T-helper 1 cell (primary cell): ENCODE measurements at places on chromosomes 3 and 15.

- no peak for DNase-seq
Observed at GRCh38 chr3:118977118-118977517, 57.5 kb downstream of the IGSF11 start.

- DNase-seq, result no peak
Observed at GRCh38 chr3:55242921-55243320, 244.2 kb downstream of the WNT5A start.

GRCh38 chr3:109195815-109196214 is 59.3 kb downstream of the C3orf85 start:
- no peak for DNase-seq

DNA sequence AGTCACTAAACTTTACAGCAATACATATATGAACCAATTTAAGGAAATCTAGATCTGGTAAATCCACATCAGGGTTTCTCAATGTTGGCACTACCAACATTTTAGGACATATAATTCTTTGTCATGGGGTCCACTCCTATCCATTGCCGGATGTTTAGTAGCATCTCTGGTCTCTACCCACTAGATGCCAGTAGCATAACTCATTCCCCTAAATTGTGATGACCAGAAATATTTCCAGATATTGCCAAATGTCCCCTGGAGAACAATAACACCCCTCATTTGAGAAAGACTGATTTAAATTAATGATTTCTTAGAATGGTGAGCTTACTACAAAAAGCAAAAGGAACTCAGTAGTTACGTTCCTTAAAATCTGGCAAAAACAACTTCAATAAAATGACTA is 23.1 kb upstream of the ANKRD28 start:
- DNase-seq, result no peak

DNA sequence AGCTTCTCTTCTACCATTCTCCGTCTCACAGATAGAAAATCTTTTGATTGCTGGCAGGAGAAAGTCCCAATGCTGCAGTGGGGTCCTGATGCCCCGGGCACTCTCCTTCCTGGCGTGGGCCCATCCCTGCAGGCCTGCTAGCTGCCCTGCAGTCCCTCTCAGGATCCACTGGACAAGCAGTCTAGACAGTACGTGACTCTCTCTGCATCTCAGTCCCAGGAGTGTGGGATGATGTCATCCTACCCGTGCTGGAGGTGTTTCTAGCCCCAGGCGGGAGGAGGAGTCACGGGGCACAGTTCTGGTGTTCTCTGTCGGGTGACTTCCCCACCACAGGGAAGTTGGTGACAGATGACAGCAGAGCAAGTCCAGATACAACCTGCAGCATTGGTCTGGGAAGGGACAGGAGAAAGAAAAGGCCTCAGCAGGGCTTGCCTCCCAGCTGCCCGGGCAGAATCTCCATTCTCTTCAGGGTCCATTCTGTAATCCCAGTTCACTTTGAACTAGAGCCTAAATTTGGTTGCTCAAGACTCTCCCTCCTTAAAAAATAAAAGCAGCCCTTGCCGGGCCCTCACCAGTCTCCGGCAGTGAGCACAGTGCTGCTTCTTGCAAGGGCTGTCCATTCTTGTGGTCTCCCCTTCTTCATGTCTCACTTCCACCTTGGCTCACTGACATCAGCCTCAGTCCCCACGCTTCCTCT is 30.6 kb downstream of the SLC28A1 start:
- no peak for DNase-seq

GRCh38 chr3:124846189-124846588 is 41.0 kb downstream of the ITGB5 start:
- DNase-seq, result no peak

- no peak for DNase-seq
Observed at GRCh38 chr15:46344115-46344724, 709.4 kb downstream of the SQOR start.

- DNase-seq, result no peak
Observed at GRCh38 chr3:186983659-186984058, 53.3 kb downstream of the ST6GAL1 start.

DNA sequence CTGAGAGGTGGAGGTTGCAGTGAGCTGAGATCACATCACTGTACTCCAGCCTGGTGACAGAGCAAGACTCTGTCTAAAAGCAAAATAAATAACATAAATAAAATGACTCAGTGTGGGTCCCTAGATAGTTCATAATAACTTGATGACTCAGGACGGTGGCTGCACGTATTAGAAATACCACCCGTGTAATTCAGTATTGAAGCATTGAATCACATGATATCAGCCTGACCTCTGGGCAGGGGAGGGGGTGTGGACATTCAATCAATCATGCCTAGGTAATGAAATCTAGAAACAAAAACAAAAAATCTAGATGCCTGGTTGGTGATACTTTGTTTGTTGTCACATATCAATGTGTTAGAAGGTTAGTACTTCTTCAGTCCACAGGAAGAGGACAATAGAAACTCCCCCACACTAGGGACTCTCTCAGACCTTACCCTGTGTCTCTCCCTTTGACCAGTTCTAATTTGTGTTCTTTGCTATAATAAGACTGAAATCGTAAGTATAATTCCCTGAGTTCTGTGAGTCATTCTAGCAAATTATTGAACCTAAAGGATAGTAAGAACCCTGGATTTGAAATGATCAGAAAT is 177.3 kb downstream of the GAP43 start:
- DNase-seq, result no peak

DNA sequence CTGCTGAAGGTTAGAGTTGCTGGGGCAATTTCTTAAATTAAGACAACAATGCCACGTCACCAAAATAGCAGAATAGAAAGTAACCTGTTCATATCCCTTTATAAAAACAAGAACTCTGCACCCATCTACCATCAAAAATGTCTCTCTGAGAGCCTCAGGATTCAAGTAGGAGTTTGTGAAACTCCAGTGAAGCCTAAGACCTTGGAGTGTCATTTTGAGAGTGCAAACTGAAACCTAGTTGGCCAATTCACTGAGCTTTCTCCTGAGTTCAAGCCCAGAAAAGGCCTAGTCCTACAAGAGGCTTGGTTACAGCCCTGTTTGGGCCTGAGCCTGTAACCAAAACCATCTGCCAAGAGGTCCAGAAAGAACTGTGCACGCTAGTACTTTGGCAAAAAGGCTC is 335.1 kb downstream of the EFHB start:
- DNase-seq, result no peak

DNA sequence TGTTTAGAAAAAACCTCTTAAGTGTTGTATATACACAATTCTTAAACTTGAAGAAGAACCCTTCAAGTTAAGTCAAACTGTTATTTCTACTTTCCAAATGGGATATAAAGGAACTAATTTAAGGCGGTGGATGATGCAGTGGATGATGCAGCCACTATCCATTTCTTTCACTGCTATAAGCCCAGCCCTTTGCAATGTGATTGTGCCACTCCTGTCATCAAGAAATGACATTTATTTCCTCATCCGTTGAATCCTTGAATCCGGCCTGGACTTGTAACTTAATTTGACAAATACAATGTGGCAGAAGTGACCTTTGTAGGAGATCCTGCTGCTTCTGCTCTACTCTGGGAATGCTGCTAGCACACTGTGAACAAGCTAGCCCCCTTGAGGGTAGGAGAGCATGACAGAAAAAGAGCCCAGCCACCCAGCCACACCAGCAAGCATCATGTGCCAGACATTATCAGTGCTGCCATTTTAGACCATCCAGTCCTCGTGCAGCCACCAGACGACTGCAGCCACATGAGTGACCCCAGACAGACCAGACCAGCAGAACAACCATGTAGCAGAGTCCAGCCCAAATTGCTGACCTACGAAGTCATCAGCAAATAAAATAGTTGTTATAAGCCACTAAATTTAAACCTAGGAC is 47.4 kb downstream of the UACA start:
- no peak for DNase-seq

DNA sequence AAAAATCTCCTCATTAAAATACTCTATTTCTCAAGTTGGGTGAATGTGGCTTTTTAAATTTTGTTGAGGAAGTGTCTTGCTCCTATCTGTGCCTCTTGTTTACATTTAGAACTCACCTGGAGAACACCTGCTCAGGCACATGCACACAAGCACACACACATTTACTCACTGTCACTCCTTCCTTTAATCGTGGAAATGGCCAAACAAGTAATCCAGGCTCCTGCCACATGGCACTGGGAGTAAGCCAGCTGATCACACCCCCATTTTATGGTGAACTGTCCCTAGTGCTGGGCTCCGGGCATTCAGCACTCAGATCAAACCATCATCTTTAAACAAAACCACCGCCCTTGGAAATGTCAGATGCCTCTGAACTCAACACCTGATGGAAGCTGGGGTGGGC is 204.7 kb upstream of the BHLHE40 start:
- no peak for DNase-seq

GRCh38 chr15:70071799-70072198 is 25.9 kb downstream of the TLE3 start:
- no peak for DNase-seq

DNA sequence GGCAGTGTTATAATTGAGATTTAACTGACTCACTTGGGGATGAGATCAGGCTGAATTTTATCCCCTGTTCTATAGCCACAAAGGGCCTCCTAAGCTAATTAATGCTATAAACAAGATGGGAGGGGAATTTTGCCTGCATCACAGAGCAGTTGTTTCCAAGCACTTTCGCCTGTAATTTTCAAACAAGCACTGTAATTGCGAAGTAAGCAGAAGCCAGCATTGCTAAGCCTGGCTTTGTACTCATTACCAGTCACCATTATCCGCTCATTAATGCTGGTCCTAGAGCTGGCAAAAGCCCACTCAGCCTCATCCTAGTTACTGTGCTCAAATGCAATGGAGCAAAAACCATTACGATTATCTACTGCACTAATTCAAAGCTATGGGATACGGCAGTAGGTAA is 356.6 kb upstream of the UBE2E2 start:
- DNase-seq, result no peak

- no peak for DNase-seq
Observed at GRCh38 chr3:27792869-27793268, 70.7 kb upstream of the EOMES start.

DNA sequence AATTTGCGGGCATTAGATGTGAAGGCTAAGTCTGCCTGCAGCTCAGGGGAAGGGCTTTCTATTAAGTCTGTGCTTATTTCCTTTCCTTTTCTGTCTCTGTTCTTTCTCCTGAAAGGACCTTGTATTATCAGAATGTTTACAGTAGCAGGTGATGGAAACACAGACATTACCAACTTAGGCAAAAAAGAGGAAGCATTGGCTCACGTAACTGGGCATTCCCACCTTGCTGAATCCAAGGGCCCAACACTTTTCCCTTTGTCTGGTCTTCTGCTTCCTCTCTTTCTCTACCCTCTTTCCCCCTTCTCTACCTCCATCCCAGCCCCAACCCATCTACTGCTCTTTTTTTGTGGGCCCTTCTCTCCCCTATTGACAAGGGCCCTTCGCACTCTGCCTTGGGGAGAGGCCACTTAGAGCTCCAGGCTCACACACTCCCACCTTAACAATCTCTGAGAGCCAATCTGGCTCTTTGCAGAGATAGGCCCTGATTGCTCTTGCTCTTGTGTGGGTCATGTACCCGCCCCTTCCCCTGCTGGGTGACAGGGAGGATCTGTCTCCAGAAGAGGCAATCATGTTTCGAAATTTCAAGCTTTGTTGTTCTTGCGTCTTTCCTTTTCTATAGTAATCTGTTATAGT is 35.0 kb downstream of the ACAA1 start:
- DNase-seq, result no peak

DNA sequence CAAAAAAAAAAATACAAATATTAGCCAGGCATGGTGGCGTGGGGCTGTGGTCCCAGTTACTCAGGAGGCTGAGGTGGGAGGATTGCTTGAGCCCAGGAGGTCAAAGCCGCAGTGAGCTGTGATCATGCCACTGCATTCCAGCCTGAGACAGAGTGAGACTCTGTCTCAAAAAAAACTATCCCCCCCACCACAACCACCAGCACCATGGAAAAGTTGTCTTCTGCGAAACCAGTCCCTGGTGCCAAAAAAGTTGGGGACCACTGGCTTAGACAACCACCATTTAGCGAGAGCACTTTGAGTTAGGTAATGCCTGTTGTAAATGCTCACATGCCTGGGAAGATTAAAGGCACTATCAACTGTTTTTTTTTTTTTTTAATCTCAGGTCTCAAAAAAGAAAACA is 15.4 kb downstream of the ARHGAP31 start:
- no peak for DNase-seq

- DNase-seq, result no peak
Observed at GRCh38 chr15:39613271-39613670, 32.4 kb downstream of the THBS1 start.

DNA sequence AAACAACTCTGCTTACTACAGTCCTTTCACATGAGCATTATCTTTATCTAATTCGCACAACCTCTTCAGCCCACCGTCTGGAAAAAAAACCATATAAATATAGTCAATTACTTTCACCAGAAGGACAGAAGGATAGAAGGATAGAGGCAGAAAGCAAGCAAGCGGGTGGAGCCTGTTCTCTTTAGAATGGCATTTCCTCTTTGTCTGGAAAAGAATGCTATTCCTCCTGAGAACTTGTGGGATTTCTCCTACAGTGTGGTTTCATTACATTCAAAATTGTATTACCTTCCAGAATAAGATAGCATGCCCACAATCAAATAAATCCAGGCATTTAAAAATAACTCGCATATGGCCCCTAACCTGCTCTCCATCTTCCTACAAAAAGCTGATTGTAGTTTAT is 23.1 kb downstream of the SLC30A4 start:
- no peak for DNase-seq

DNA sequence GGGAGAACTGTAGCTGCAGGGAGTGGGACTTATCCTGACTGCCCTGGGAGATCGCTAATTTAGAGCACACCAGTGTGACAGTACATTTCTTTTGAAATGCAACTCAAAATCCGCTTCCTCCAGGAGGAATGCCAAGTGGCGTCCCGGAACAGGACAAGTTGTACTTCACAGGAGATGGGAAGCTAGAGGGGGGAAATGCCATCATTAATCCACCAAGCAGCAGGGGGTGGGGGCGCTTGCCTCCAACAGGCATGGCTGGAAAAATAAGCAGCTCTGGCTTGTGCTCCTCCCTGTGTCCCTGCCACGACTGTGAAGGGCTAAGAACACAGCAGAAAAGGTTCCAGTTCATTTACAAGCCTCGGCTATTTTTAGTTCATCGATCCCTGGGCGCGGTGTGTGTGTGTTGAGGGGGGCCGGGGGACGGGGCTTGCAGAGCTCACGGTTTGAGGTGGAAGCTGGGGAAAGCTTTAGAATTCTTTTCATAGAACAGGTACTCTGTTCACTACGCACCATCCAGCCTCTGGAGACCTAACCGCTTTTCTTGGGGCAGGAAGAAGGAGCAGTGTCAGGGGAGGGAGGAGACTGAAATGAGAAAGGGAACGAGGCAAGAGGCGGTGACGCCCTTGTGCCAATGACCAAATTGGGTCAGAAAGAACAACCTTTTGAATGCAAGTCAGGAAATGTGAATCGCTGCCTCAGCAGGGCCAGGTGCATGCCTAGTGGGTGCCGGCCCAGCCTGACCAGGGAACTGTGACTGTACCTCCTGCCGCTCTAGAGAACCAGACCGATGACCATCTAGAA is 51.8 kb upstream of the DGKG start:
- DNase-seq, result peak; percentile 35

- DNase-seq, result no peak
Observed at GRCh38 chr3:15623535-15624440, 22.2 kb downstream of the BTD start.

DNA sequence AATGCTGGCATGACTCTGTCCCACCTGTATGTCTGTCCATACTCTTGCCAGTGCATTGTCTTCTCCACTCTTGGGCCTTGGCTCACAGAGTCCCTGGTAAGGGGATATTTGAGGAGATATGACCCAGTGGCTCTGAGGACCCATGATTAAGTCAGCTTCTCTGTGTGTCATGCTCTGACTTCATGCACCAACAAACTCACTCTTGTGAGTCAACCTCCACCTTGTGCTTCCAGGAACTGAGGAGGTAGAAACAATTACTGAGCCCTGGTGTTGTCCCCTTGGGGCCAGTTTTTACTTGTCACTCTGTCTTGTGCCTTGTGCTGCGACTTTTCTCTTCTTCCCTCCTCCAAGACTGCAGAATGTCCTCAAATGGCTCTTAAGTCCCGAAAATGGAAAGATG is 127.1 kb downstream of the ABHD5 start:
- no peak for DNase-seq
